ENCODE measurements at places on chromosomes 2 and 18.
A peak's percentile ranks its signal among the peaks of the same experiment; 100 is the strongest.

GRCh38 chr18:11307716-11308115, 158.3 kb upstream of the PIEZO2 start:
- no peak for DNase-seq

DNA sequence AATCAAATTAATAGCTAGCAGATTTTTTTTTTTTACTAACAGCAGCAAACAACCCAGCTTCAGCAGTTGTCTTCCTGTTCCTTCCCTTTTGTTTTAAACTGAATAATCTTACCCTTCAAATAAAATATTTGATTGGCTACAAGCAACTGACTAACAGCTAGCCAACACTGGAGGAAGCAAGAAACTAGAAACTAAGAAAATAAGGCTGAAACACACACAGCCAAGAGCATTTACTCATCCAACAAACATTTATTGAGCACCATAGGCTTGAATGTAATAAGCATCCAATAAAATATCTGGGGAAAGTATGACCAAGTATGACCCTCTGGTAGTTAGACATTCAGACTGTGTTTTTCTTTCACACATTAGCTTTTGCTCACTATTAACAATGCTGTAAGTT, 189.2 kb downstream of the CD226 start:
- no peak for DNase-seq

DNA sequence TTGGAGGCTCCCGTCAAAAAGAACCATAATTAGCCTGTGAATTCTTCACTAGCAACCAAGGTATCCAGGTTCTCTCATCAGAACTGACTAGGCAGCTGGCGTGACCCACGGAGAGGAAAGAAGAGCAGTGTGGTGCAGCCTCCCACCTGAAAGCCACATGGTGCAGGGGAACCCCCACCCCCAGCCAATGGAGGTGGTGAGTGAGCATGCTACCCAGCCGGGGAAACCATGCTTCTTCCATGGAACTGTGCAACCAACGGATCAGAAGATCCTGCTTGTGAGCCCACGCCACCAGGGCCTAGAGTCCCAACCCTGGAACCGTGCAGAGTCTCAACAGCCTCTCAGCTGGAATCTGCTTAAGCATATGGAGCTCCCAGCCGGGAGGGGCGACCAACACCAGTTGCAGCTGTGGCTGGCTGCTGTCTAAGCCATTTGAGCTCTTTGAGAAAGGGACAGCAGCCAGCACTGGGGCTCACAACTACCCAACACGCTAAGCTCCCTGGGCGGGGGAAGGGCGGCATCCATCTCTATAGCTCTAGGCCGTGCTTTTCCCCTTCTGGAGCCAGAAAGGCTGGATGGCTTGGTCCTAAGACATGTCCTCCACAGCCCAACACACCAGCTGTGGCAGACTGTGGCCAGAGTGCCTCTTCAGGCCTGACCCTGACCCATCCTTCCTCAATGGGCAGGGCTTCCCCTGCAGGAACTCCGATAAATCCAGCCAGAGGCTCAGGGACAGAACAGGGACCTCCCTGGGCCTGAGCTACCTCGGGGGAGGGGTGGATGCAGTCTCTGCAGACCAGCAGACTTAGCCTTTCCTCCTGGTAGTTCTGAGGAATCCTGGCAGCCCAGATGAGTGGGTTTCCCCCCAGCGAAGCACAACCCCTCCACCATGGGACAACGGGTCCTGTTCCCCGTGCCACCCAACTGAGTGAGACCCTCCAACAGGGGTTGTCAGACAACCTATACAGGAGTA, 151.4 kb upstream of the NXPH2 start:
- no peak for DNase-seq

DNA sequence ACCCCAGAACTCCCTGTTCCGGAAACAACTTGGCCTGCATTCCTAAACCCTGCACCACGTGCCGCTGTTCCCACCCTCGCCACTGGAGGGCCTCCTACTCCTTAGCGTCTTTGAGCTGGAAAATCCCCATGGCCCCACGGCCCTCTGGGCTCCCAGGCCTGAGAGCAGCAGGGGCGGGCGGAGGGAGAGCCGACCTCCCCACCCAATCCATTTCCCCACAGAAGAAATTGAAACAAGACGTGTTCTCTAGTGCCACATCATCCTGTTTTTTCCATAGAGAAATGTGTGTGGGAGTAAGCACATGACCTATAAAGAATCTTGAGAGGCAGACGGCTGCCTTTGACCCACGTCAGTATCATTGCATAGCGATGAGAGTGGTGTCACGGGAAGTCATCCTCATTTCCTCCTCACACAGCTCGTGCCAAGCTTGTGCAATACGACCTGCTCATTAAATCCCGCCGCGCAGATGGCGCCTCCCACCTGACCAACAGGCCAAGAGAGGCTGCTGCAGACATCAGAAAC, 79.2 kb downstream of the LAMA1 start:
- DNase-seq, result peak; percentile 11

GRCh38 chr2:47639467-47639866, 143.5 kb upstream of the MSH6 start:
- no peak for DNase-seq

- peak; percentile 4 for DNase-seq
These were observed 242.7 kb upstream of the MYT1L start for GRCh38 chr2:2573658-2574293.

GRCh38 chr18:33652635-33653034, 74.6 kb downstream of the ASXL3 start:
- DNase-seq, result no peak

- no peak for DNase-seq
These were observed 171.0 kb downstream of the SLC4A3 start for GRCh38 chr2:219798430-219798829.

- no peak for DNase-seq
These were observed 652.0 kb upstream of the SALL3 start for GRCh38 chr18:78327643-78328042.

DNA sequence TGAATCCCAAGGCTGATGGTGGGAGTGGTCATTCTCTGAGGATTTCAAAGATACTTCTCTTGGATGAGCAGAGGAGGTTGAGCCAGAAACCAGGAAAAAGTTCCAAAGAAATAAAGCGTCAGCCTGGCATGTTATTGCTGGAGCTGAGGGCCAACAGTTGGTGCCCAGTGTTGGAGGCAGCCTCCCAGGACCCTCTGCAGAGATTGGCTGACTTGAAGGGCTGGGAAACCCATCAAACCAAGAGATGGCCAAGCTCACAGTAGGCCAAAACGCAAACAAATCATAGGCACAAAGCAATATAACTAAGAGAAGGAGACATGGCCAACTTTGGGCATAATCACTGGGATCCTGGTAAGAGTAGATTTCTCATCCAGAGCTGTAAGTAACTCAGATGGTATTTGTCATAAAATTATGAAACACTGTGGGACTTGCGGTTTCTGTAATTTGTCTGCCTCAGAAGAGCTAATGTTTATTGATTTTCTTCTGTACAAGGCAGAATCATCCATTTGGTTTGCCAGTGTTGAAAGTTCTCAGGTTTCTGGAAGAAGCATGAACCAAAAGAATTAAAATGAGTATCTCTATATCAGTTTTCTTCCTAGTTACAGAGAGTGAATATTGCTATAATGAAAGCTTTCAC, 108.3 kb downstream of the ATL2 start:
- no peak for DNase-seq

- DNase-seq, result no peak
These were observed 26.2 kb downstream of the HRH4 start for GRCh38 chr18:24486684-24487083.

GRCh38 chr2:129888896-129889295, 90.6 kb upstream of the RAB6C start:
- peak; percentile 53 for DNase-seq

DNA sequence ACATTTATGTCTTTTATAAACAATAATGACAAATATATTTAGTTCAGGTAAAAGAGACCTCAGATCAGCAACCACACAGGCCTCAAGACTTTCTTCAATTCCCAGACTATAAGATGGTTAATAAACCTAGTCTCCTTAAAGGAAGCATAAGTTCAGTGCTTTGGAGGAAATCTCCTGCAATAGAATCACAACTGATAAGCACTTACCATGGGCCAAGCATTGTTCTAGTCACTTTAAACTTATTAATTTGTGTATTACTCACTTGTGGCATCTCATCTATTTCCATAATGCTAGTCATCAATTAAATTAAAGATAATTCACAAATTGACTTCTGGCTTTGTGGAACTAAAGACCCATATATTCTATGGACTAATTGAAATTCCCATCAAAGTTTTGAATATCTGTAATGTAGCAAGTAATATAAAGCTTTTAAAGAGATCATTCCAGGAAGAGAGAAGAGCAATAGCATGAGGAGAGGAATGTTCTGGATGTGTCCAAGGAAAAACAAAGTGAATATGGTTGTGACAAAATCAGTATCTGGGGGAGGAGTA, 42.2 kb downstream of the COL3A1 start:
- no peak for DNase-seq

DNA sequence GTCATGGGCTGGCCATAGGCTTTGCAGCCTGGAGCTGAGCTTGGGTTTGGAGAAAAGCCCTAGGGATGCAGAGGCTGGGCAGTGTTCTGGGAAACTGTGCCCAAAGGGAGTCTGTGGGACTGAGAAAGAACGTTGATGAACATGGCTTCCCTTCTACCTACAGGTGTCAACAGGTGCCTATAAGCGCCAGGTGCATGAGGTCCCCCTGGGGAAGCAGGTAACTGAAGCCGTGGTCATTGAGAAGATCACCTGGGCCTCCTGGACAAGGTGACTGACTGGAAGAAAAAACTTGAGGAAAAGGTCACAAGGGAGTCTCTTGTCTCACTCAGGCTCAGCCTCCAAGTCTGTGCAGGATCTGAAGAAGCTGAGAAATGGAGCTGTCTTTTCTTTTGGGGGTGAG, 83.4 kb downstream of the RTN4 start:
- DNase-seq, result no peak

DNA sequence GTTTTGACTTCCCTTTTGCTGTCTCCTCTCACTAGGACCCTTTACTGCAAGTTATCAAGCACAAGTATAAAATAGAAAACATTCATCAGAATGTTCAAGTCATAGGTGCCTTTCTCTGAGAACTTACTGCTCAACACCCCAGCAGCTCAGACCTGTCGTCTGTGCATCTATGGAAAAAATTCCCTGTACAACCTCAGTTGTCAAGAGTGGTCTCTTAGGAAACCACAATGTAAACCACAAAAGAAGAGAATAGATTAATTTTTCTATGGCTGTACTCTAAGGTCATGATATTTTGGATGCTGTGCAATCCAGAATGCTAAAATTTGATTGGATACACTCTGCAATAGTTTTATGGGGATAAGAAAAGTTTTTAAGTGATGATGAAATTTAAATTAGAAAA, 84.1 kb downstream of the RBMS1 start:
- no peak for DNase-seq

DNA sequence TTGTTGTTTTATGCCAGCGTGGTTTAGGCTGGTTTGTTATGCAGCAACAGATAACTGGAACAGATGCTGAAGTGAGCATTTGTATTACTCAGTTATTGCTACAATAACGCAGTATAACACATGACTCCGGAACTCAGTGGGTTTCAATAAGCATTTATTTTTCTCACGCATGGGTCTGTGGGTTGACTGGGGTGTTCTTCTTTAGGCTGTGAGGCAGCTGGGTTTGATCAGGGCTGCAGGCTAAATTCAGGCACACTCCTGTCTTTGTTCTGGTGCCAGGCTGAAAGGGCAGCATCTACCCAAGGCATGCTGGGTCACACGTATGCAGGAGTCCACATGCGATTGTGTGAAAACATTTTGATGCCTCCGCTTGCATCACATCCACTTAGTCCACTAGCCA, 3.8 kb upstream of the SLC1A4 start:
- no peak for DNase-seq

GRCh38 chr2:200421270-200421669, 88.6 kb downstream of the KCTD18 start:
- no peak for DNase-seq

GRCh38 chr2:48750128-48750739, 5.3 kb downstream of the LHCGR start:
- no peak for DNase-seq

- DNase-seq, result peak; percentile 43
These were observed 33.9 kb downstream of the PAX3 start for GRCh38 chr2:222264791-222265320.

DNA sequence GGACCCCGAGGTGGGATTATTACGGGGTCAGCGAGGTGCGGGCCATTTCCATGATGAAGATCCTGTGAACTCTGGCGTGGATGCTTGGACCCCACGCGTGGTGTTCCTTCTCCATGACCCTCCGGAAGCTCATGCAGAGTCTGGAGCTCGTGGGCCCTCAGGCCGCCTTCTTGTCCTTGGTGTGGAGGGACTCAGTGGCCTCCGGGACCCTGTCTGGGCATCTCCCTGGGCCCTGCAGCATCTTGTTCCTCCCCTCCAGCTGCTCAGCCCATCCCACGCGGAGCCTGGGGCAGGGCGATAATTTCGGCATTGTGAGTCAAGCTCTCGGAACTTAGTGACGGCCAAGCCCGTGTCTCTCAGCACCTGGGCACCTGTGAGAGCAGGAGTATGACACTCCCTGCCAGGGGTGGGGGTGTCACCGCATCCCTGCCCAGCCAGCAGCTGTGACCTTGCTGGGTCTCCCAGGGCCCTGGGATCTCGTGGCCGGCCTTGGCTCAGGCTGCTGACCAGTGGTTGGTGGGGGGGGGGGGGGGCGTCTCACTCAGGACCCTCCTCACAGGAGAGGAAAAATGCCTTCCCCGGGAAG, 24.6 kb downstream of the RTP5 start:
- no peak for DNase-seq

DNA sequence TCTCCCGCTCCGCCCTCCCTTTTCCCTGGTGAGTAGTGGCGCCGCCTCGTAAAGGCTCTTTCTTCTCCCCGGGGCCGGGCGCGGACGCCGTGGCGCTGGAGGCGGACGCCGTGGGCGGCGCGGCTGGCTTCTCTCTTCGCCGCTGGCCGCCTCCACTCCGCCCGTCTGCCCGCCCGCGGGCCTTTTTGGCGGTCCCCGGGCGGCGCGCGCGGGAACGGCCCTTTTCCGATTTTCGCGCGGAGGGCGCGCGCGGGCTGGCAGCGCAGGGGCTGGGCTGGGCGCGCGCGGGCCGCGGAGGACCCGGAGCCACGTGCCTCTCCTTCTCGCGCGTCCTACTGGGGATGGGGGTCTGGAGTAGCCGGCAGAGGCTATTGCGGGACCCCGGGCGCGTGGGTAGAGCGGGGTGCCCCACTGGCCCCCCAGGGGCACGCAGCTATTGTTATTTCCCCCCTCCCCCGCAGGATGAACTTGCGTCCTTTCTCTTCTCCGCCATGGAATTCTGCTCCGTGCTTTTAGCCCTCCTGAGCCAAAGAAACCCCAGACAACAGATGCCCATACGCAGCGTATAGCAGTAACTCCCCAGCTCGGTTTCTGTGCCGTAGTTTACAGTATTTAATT, 472 bp downstream of the SLC20A1 start:
- peak; percentile 78 for DNase-seq

DNA sequence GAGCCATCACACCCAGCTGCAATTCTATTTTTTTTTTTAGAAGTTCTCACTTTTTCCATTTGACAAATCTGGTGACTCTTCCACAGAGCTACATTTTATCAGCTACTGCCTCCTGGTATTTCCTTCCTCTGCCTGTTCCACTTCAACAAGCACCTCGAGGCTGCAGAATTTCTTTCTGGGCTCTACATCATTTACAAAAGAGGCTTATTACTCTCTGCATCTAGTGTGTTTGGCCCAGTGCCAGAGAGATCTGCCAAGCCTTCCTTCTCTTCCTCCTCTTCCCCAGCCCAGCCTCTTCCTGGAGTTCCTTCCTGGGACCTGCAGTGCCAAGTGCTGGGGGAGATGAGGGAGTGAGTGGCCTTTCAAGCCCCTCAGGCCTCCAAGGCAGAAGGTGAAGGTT, 119.6 kb upstream of the ITGA6 start:
- peak; percentile 19 for DNase-seq

Data from A673 (cell line).